ENCODE measurements at places on chromosomes 3 and 15.

DNA sequence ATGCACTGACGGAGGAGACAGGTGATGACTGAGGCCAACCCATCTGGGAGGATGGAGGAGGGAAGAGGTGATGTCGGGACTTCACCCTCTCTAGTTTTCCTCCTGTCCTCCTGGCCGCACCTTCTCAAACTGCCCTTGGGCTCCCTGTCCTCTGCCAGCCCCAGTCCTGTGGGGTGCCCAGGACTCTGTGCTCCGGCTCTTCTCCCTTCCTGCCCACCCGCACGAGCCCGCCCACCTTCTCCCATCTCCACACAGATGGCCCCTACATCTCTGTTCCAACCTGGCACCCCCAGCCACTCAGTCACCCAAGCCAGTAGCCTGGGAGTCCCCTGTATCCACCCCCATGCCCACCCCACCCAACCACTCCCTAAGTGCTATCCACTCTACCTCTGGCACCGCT, 206.7 kb upstream of the LINGO1 start:
- no peak for DNase-seq

GRCh38 chr3:9028134-9028533, 64.9 kb upstream of the RAD18 start:
- DNase-seq = no peak

- DNase-seq = no peak
Measured at GRCh38 chr3:22349215-22349851, 598.3 kb upstream of the ZNF385D start.

DNA sequence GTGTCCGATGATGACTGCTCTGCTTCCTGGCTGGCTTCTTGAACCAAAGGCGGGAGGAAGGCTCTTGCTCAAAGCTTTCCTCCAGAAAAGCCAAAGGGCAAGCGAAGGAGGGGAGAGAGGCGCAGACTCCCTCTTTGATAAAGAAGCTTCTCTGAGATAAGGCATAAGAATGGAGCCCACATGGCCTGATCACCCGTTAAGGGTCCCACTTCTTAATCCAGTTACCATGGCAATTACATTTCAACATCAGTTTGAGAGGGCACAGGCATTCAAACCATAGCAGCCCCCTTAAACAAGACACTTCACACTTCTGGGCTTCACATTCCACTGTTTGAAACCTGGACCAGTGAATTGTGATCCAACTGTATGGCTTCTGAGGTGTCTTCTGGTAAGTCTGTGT, 8.0 kb downstream of the ABHD17C start:
- no peak for DNase-seq

DNA sequence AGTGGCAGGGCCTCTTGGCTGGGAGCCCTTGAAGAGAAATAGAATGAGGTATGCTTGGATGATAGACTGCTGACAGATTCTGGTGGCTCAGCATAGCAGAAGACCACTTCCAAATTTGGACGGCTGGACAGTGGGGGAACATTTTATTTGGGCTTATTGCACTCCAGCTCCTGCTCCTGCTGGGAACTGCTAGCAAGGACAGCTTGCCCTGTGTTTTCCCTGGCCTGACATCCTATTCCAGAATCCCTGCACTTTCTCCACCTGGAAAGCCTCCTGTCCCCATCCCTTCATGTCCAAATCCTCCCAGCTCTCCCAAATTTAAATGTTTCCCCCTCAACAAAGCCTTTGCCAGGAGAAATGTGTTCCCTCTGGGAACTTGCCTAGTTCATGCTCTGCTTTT, 9.8 kb upstream of the COLQ start:
- no peak for DNase-seq

GRCh38 chr3:116432795-116433194, 12.5 kb downstream of the LSAMP start:
- DNase-seq = no peak

GRCh38 chr3:49716169-49716568, 3.3 kb downstream of the AMIGO3 start:
- no peak for DNase-seq

DNA sequence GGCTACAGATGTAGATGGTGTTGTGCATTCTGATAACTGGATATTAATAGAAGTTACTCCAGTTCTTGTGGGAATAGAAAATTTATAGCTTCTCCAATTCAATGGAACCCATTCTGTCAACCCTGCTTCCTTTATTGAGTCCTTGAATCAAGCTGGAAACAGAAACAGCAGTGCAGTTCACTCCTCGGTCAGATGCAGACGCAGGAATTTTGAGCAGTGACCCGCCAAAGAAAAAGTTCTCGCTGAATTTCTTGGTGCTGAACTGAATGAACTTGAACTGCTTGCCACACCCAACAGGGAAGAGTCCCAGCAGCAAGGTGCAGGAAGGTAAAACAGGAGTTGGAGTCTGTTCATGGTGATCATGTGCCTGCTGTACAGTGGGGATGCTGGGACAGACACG, 10.3 kb downstream of the HRH1 start:
- no peak for DNase-seq

DNA sequence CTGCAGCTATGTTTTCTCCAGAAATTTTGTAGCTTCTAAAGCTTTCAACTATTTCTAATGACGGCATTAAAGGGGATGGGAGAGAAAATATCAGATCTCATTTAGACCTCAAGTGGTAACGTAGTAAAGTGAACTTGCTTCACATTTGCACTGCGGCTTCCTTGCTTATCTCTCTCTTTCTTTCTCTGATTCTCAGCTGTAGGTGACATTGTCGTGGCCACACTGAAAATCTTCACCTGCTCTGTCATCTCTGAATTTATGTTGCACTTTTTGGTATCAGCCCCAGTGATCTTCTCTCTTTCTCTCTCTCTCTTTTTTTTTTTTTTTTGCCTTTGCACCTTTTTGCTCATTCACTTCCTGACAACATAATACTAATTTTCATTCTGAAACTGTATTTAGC, 254.1 kb upstream of the SATB1 start:
- no peak for DNase-seq

DNA sequence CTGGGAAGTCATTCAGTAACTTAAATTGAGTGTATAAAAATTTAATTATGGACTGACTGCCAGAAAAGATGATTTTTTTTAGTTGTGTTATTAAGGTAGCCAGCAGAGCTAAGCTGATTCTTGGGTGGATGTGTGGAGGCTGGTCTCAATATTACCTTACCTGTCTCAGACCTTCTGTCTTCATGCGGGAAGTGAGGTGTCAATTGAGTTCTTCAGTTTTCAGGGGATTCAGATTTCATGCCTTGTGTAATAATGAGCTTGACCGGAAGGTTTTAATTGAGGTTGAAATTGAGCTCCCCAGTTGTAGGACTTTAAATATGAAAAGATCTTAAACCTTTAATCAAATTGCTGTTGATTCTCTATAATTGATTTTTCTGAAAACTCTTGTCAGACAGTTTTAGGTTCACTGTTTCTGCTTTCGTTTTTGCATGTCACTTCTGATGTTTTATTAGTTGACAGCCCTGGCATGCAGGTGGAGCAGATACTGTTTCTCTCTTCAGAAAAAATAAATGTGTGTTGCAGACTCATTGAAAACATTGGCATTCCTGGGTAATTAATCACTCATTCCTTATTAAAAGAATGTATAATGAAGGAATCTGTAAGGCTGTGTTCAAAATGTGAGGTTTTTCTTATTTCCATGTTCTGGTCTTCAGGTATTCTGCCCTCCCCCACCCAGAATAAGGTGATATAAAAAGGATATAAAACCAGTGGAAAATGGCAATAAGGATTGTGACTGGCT, 54.5 kb downstream of the PSMD6 start:
- no peak for DNase-seq

GRCh38 chr15:52261026-52261425, 34.6 kb downstream of the MYO5C start:
- DNase-seq = no peak

DNA sequence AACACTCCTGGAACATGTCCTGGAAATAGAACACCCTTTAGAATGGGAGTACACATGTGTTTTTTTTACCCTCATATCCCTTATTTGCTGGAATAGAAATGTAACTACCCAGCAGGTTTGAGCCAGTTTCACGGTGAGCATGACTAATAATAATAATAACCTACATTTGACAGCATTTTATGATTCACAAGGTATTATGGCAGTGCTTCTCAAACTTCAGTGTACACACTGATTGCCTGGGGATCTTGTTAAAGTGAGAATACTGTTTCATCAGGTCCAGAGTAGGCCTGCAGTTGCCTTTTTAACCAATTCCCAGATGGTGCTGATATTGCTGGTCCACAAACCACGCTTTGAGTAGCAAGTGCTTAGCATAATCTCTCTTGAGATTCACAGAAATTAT, 63.9 kb downstream of the NFKBIZ start:
- DNase-seq = no peak

DNA sequence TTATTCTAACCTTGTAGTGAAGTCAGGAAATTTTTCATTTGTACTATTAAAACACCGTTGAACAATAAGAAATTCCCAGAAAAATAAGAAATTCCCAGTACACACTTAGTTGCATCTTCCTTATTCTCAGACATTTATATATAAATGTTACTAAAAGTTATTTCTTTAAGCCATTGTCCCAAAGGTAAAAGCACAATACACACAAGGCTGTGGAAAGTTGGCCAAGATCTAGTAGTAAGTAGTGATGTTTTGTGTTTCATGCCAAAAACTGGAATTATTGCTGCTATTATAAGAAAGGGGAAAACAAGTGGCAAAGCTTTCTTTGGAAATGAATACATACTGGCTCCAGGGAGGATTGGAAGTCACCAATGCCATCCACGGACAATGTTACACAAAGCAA, 802.5 kb upstream of the DPPA4 start:
- no peak for DNase-seq

GRCh38 chr3:116969135-116969534, 259.6 kb downstream of the TUSC7 start:
- no peak for DNase-seq

- no peak for DNase-seq
Measured at GRCh38 chr15:23484870-23485269, 37.8 kb upstream of the GOLGA6L2 start.

DNA sequence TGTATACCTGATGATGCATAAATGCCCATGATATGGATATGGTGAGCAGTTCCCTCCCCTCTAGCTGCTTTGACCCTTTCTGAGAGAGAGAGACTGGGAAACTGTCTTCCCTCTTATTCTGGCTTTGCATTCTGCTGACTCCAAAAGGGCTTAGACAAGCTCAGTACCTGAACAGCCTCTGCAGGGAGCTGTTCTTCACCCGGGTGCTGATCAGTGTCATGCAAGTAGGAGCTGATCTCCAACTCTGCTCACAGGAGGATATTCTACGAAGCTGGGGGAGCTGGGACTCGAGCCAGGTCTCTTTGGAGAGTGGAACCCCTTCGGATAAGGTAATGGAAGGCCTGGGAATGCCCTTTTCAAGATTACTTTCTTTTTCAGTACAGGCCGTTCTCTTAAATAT, 237.1 kb downstream of the RYR3 start:
- no peak for DNase-seq

DNA sequence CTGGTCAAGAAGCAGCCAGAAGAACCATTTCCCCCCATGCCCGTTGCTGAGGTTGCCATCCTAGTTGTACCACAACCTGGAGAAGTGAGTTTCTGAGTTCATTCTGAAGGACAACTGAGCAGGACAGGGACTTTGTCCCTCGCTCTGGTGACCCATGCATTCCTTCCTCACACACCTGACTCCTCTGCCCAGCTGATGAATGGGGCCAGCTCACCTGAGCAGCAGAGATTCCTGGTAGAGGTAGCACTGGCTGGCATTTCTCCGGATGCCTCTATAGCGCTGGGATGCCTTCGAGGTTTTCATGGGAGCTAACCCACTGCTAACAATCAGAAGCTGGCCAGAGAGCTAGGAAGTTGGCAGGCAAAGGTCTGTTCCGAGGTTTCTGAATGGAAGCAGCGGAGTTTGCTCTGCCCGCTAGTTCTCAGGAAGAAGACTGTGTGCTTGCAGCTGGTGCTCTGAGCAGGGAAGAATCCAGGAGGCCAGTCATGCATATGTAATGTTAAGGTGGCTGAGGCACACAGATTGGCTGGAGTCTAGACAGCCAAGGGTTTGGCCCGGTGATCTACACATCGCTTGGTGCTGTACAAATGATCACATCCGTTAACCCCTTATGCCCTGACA, at the start of gene TMC3:
Gene TMC3 (minus strand): TSS at position 439 of the 621 bp plus-strand sequence. CDS start 136 bp downstream, at position 303.
- no peak for DNase-seq

Data from CMK (cell line).